H7 (cell line): ENCODE measurements at places on chromosomes 4 and X.

- no peak for DNase-seq
These were observed 209.9 kb downstream of the CPE start for GRCh38 chr4:165588534-165589315.

- no peak for DNase-seq
These were observed 36.7 kb downstream of the HMGB3 start for GRCh38 chrX:151019856-151020255.

- DNase-seq, result peak; percentile 79
These were observed 654 bp downstream of the ATOH1 start for GRCh38 chr4:93828995-93829819.

DNA sequence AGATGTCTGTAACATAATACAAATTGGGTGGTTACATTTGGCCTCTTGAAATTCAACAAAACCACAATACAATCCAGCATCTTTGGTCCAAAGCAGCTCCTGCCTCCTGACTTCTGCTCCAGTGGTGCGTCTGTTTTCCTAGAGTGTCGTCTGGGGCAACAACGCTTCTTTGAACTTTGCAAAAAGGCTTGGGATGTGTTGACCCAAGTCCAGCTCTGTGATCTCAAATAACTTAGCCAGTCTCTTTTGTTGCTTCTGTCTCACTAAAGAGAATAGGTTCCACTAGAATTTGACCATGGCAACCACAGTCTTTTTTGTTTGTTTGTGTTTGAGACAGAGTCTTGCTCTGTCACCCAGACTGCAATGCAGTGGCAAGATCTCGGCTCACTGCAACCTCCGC is 324.0 kb downstream of the DHRSX start:
- no peak for DNase-seq

GRCh38 chr4:105808750-105809041 is 86.6 kb upstream of the NPNT start:
- no peak for DNase-seq

DNA sequence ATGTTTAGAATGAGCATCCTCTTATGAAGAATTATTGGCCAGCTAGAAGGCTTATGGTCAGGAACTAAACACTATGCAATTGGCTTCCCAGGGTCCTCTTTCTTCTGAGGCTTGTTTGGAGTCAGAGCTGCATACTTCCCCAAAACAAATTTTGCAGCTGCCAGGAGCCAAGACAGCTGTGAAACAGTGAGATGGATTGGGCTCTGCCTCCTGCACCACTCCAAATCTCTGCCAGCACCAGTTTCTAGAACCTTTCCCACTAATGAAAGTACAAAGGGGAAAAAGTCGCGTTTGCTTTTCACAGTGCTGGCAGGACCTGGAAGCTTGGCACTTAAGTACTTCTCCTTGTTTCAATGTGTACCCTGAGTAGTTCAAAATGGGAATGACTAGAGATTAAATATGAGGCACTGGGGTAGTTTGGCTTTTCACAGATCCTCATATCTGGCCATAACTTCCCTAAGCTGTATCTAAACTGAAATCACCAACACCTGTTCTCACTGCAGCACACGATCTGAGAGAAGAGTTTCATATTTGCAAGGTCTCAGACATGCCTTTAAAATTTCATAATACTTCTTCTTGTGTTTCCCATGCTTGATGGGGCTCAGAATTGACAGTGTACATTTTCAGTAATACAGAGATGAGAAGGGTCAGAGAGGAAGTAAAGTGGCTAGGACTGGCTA is 20.7 kb upstream of the AR start:
- DNase-seq, result no peak

- DNase-seq, result no peak
These were observed 35.9 kb downstream of the GK start for GRCh38 chrX:30689116-30689515.

DNA sequence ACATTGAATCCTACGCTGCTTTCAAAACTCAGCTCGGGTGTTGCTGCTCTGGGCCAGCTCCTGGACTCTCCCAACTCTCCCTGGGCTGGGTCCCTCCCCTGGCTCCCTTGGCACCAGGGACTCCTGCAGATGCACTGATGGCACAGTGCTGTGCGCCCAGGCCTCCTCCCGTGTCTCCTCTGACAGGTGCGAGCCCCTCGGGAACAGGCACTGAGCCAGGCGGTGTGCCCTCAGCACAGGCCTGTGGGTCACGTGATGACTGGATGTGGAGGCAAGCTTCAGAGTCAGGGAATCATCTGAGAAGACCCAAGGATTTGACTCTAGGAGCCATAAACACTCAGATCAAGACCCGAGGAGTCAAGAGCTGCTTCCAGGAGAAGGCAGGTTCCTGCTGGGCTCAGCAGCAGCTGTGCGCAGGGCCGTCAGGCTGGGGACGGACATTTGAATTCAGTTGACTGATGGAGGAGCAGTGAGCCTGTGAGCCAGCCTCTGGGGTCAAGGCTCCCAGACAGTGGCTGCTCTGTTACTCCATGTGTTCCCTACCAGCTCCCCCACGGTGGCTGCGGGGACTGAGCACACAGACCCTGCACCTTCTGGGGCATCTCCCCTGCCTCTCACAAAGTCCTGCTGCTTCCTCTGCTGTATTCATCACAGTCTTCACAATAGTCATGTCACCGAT is 33.0 kb downstream of the NAT8L start:
- DNase-seq, result peak; percentile 27

DNA sequence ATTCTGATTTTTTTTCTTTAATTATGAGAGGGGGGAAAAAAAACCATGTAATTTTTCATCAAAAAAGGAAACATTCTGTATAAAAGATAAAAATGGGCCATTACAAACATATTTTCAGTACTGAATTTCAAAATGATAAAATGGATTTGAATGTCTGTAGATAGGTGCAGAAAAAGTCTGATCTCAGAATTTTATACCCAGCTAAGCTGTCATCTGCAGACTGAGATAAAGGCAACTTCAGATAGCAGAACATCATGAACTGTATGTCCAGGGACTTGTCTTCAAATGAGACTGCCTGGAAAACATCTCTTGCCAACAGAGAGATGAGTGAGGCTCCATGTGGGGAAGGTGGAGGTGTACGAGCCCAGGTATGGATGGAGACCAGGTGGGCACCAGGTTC is 118.5 kb upstream of the PSAPL1 start:
- DNase-seq, result no peak

DNA sequence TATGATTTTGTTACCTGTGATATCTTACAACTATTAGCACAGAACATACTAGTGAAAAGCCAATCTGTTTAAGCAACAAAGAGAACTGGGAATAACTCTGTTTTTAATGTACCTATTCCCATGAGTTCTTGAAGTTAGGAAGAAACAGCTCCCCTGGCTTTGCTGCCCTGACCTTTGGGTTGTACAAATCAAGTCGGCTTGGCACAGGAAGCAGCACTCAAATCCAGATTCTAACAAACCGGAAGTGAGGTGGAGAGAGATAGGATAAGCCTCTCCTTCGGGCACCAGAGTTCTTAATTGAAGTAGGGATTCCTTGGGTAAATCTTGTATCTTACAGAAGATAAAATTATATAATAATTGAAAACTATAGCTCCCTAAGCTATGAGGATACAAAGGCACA is 144.8 kb upstream of the CPEB2 start:
- no peak for DNase-seq
